Colonic mucosa (tissue), 4 donors: ENCODE measurements at places on chromosomes 7 and 10.

GRCh38 chr7:18361756-18362155, 133.8 kb upstream of the HDAC9 start:
- no peak overlapping the region for H3K27ac ChIP-seq
- H3K4me1 ChIP-seq: no peaks in the 10 kb centered on the region
- H3K27me3 ChIP-seq: no peaks in the 10 kb centered on the region
- peak; percentile 38 for DNase-seq

DNA sequence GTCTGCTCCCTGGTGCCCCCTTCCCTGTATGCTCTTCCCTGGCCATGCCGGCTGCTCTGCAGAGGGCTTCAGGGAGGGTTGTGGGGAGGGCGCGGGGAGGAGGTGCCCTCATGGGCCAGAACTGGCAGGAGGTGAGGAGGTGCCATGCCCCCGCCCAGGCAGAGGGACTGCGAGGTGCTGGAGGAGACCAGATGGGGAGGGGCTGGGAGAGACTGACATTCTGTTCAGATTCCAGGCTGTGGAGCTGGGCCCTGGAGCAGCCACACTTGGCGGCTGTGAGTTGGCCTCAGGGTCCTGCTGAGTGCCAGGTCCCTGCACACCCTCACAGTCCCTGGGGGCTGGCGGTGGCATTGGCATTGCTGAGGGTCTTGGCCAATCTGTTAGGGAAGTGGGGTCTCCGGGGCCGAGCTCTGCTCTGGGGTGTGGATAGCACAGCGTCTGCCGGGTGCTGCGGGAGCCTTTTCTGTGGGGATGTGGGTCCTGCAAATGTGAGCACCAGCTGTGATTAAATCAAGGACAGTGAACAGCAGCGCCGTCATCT, 25.4 kb downstream of the INPP5A start:
- DNase-seq: no peak
- H3K4me1 ChIP-seq: no peaks in the 10 kb centered on the region
- H3K27ac ChIP-seq: no peak overlapping the region
- no peaks in the 10 kb centered on the region for H3K27me3 ChIP-seq
- H3K4me3 ChIP-seq: no peak overlapping the region

- H3K4me3 ChIP-seq: no peak overlapping the region
- H3K27ac ChIP-seq: no peak overlapping the region
- H3K4me1 ChIP-seq: no peaks in the 10 kb centered on the region
- no peaks in the 10 kb centered on the region for H3K36me3 ChIP-seq
- no peaks in the 10 kb centered on the region for H3K27me3 ChIP-seq
These were observed 18.6 kb downstream of the ZNF25 start for GRCh38 chr10:37957841-37958240.

DNA sequence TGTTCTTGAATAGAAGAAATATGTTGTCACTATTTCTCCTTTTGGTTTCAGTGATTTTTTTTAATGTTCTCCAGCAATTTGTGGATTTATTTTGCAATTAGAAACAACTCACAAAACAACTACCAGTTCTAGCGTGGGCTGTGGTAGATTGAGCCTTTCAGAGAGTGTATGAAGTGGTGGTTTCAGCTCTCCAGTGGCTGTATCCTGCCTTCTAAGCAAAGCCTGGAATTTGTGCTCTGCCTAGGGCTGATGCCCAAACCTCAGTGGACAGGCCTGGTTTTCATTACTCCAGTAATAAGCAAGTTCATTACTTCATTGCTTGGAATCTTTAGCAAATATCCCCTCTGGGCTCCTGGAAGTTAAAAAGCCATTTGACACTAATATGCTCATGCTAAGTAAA, 35.9 kb downstream of the APBB1IP start:
- H3K27ac ChIP-seq: peak overlapping the region; percentile 1
- no peak overlapping the region for H3K4me3 ChIP-seq
- H3K4me1 ChIP-seq: no peaks in the 10 kb centered on the region
- no peak for DNase-seq

DNA sequence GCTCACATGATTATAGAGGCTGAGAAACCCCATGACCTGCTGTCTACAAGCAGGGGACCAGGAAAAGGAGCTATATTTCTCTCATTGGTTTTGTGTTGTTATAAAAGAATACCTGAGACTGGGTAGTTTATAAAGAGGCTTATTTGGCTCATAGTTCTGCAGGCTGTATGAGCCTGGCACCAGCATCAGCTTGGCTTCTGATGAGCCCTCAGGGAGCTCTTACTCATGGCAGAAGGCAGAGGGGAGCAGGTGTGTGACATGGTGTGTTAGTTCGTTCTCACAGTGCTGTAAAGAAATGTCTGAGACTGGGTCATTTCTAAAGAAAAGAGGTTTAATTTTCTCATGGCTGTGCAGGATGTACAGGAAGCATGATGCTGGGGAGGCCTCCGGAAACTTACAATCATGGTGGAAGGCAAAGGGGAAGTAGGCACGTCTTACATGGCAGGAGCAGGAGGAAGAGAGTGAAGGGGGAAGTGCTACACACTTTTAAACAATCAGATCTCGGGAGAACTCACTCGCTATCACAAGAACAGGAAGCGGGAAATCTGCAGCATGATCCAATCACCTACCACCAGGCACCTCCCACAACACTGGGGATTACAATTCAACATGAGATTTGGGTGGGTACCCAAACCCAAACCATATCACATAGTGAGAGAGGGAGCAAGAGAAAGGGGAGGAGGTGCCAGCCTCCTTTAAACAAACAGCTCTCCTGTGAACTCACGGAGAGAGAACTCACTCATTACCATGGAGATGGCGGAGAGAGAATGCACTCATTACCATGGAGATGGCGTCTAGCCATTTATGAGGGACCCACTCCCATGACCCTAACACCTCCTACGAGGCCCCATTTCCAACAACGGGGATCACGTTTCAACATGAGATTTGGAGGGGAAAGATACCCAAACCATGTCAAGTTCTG, 133.4 kb downstream of the JCAD start:
- no peak overlapping the region for H3K4me3 ChIP-seq
- DNase-seq: no peak
- H3K27me3 ChIP-seq: no peaks in the 10 kb centered on the region
- no peak overlapping the region for H3K27ac ChIP-seq
- H3K4me1 ChIP-seq: no peaks in the 10 kb centered on the region

- no peaks in the 10 kb centered on the region for H3K4me1 ChIP-seq
- H3K4me3 ChIP-seq: peak overlapping the region; percentile 64
- no peaks in the 10 kb centered on the region for H3K27me3 ChIP-seq
- peak; percentile 31 for DNase-seq
- peak overlapping the region; percentile 71 for H3K27ac ChIP-seq
These were observed 47.0 kb upstream of the CDK1 start for GRCh38 chr10:60731134-60731885.

DNA sequence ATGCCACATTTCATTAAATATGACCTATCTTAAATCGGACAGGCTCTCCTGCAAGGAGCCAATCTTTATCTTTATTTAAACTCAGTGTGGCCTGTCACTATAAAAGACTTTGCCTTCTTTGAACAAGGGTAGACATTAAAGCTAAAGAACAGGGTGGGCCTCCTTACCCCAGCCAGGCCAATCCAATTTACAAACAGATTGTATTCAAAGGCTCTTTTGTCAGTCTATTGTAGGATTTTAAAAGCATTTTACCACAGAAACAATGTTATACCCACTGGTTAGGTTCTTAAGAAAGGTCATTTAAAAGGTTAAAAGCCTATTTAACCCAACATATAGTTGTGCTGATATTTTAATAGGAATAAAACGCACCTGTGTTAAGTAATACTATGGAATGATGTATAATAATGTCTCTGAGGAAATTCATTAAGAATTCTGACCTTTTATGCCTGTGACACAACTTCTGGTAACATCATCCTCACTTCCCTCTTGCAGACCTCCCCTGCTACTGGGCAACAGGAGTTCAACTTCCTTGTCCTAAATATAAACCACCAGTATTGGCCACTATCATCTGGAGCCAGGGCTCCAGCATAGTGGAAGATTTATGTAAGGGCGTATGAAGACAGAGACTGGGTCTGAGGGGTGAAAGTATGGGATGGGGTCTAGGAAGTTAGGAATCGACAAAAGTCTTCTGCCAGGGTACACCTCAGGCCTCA, 32.5 kb downstream of the MTERF1 start:
- H3K27ac ChIP-seq: no peak overlapping the region
- no peaks in the 10 kb centered on the region for H3K27me3 ChIP-seq
- no peaks in the 10 kb centered on the region for H3K4me1 ChIP-seq
- no peak for DNase-seq
- no peaks in the 10 kb centered on the region for H3K36me3 ChIP-seq

- H3K36me3 ChIP-seq: no peaks in the 10 kb centered on the region
- H3K27ac ChIP-seq: no peak overlapping the region
- DNase-seq: no peak
These were observed 228.7 kb downstream of the CHRM2 start for GRCh38 chr7:137097111-137097510.

DNA sequence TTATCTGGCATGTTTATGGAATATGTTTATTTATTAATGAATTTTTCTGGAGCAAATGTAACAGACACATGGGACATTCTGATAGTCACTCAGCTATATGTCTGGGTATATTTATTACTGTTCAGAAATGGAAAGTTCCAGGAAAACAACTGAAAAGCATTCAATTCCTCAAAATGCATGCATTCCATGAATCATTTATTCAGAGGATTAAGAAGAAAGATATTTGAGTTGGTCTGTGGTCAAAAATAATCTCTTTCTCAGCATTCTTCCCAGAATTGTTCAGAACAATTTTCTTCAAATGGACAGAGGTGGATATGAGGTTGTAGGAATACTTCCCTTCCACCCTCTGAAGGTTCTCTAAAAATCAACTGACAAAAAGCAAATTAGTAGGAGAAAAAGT, 97.6 kb upstream of the ITGB1 start:
- no peak overlapping the region for H3K4me3 ChIP-seq
- H3K4me1 ChIP-seq: no peaks in the 10 kb centered on the region
- H3K27me3 ChIP-seq: no peaks in the 10 kb centered on the region
- no peak overlapping the region for H3K27ac ChIP-seq

DNA sequence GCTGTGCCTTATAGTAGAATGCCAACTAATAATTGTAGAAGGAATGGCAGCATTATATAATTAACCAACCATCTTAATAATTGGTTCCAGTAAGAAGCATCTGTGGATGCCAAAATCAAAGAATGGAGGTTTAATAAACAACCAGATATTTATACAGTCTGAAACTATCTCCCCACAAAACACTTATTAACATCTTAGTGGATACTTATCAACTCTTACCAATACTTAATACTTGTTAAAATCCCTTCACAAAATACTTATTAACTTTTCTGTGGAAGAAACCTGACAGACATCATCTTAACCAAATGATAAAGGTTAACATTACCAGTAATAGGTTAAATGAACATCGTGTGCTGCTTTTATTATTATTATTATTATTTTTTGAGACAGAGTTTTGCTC, 29.1 kb upstream of the FAM107B start:
- no peaks in the 10 kb centered on the region for H3K27me3 ChIP-seq
- no peak overlapping the region for H3K4me3 ChIP-seq
- no peak for DNase-seq
- H3K36me3 ChIP-seq: no peaks in the 10 kb centered on the region
- H3K27ac ChIP-seq: no peak overlapping the region
- H3K4me1 ChIP-seq: no peaks in the 10 kb centered on the region

DNA sequence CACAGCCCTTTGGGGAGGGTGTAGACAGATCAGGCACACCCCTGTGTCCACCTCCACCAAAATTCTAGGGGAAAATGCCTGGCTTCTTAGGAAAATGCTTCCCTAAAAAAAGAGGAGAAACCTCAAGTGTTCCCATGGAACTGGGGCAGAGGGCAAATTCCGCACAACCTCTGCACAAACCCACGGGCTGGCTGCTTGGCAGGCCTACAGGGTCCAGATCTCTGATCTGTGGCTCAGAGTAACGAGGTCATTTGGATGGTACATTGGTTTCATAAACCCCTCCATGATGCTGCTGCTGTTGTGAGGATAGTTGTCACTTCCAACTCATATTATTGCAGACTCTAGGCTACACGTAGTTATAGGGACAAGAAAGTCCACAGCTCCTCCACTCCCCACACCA, 16.0 kb downstream of the LGI1 start:
- no peak overlapping the region for H3K27ac ChIP-seq
- H3K4me1 ChIP-seq: no peaks in the 10 kb centered on the region
- H3K27me3 ChIP-seq: no peaks in the 10 kb centered on the region
- H3K4me3 ChIP-seq: no peak overlapping the region
- no peak for DNase-seq

GRCh38 chr7:43072530-43072929, 39.9 kb upstream of the HECW1 start:
- H3K27ac ChIP-seq: no peak overlapping the region
- H3K4me3 ChIP-seq: no peak overlapping the region
- no peak for DNase-seq
- no peaks in the 10 kb centered on the region for H3K27me3 ChIP-seq
- H3K4me1 ChIP-seq: no peaks in the 10 kb centered on the region
